ENCODE measurements at places on chromosomes 2 and 18. TPM values are rescaled to one million over a fixed set of nuclear protein-coding genes. Genes with fewer than 3 reads are reported as not detected.

Gene HOXD1
- total RNA-seq, result 6.1 TPM

Gene SANBR
- 7.7 TPM for total RNA-seq

Gene TET3
- 13.8 TPM for total RNA-seq

Gene RIT2
- total RNA-seq, result not detected

Gene UGT1A8
- total RNA-seq, result not detected

Gene THSD7B
- 5.4 TPM for total RNA-seq

Gene GNAL
- 14.3 TPM for total RNA-seq

Gene PLGLB2
- total RNA-seq, result not detected

All from prostate gland (tissue), 2 donors.